Liver (tissue), 10 donors: ENCODE measurements at places on chromosomes 5 and 9. TPM values are rescaled to one million over a fixed set of nuclear protein-coding genes. Genes with fewer than 3 reads are reported as not detected.

Gene PCDHGA2
- total RNA-seq, result 0.42 TPM

Gene NSG2
- 0.14 TPM for total RNA-seq

Gene PFN3
- total RNA-seq, result not detected

Gene CER1
- total RNA-seq, result not detected

Gene STKLD1
- 0.37 TPM for total RNA-seq

Gene RETREG1
- total RNA-seq, result 0.70 TPM

Gene SEMA4D
- total RNA-seq, result 6.5 TPM

Gene ANKRD34B
- not detected for total RNA-seq

Gene HSPA5
- total RNA-seq, result 108 TPM

Gene SIGMAR1
- 161 TPM for total RNA-seq

Gene F12
- 27.7 TPM for total RNA-seq

Gene UGT3A1
- total RNA-seq, result 0.28 TPM

GRCh38 chr5:134100283-134101091, 14.0 kb upstream of the TCF7 start:
- DNase-seq, result no peak

DNA sequence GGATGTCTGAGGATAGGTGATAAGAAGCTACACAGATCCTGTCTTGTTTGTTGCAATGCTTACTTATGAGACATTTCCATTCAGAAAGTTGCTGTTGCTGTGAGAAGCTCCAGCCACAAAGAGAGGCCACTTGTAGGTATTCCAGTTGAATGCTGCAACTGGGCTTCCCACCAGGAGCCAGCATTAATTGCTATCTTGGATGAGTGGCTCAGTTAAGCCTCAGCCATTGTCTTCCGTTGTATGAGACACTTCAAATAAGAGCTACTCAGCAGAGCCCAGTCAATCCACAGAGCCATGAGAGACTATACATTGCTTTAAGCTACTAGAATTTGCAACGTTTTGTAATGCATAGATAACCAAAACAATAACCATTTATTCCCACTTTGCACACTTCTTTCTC, 104.3 kb upstream of the ARRDC3 start:
- DNase-seq, result no peak

DNA sequence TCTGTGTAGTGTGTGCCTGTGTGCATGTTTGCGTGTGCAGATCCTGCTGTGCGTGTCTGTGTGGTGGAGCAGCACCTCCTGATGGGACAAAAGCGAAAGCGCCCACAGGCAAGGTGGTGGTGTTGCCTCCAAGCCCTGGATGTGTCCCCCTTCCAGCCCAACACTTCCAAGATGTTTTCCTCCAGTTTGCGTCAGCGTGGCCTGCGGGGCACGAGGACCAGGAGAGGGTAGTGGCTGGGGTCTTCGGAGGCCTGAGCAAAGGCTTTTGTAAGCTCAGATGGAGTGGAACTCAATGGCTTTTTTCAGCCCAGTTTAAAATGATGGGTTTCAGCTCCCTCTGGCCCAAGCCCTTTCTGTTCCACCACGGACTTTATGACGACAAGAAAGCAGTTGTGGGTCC, 209.5 kb downstream of the IRX2 start:
- no peak for DNase-seq

- DNase-seq, result no peak
Measured at GRCh38 chr9:113462781-113463286, 693 bp upstream of the RGS3 start.

DNA sequence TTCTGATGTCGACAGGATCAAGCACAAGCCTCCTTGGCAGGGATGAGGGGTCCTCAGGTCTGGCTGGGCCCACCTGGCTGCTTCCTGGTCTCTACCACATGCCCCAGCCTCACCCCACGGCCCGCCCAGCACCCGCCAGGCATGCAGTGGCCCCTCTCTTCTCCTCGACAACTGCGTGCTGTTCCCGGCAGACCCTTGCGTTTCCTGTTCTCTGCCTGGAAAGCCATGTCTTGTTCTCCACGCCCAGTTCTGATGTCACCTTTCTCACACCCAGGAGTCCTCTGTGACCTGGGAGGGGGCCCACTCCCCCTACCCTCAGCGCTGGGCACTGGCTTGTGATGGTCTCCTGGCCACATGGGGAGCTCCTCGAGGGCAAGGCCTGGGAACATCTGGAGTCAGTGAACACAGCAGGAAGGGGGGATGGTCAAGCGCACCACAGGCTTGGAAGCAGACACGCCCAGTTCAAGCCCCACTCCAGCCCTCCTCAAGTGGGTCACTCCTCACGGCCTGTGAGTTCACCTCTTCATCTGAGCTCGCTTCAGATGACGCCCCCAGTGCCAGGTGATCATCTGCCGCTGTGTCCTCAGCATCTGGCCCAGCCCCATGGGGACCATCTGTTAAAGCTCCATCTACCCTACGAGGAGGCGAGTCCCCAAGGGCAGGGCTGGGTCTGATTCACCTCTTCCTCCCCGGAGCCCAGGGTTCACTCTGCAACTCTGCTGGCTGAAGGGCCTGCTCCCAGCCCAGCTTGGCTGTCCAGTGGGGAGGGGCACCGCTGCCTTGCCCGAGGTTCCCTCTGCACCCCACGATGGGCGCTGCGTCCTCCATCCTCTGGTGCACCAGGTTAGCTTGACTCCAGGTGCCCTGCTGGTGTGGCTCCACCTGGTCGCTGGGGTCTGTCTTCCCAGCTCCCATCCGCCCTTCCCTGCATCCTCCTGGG, 133.2 kb upstream of the PHYKPL start:
- no peak for DNase-seq

- no peak for DNase-seq
Measured at GRCh38 chr5:170534177-170534576, 30.4 kb downstream of the KCNIP1 start.

DNA sequence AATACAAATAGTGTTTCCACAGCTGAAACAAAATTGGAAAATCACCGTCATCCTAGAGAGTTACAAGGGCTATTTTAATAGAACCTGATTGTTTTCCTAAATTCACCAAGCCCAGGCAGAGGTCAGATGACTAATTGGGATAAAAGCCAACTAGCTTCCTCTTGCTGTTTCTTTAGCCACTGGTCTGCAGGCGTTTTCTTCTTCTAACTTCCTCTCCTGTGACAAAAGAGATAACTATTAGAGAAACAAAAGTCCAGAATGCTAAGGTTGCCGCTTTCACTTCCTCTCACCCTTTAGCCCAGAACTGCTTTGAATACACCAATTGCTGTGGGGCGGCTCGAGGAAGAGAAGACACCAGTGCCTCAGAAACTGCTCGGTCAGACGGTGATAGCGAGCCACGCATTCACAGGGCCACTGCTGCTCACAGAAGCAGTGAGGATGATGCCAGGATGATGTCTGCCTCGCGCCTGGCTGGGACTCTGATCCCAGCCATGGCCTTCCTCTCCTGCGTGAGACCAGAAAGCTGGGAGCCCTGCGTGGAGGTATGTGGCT, at the start of gene TLR4:
TSS of gene TLR4 (plus strand) at position 380 of the 552 bp plus-strand sequence. CDS start at position 450, 70 bp downstream.
- DNase-seq, result peak; percentile 38

- DNase-seq, result no peak
Measured at GRCh38 chr9:108270051-108270450, 585.7 kb downstream of the ACTL7B start.

DNA sequence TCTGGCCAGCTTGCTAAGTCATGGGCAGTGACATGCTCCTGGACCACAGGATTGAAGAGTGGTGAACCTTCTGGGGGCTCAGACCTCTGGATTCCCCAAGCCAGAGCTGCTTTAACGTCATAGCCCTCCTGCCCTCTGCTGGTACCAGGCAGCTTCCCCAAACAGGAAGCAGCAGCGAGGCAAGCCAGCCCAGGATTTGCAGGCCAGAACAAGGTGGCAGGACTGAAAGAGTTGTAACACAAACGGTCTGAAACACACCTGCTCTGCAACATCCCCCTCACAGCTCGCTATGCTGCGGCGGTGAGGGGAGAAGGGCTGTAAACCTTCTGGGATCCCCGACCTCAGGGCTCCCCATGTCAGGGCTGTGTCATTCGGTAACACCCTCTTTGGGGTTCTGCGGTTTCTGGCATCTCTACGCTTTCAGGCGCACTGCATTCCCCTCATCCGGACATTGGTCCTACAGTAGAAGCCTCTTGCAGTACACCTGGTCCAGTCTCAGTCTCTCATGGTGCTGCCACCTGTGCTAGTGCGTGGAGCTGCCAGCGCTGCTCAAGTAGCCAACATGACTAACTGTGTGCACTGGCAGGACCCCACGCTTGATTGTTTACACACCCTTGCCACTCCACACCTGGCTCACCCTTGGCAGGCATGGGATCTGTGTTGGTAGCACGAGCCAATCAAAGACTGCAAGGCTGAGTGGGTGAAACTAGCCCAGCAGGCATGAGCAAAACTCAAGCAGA, 893.3 kb downstream of the PTPRD start:
- no peak for DNase-seq

GRCh38 chr9:108852079-108852478, 3.7 kb downstream of the ACTL7B start:
- DNase-seq, result no peak

DNA sequence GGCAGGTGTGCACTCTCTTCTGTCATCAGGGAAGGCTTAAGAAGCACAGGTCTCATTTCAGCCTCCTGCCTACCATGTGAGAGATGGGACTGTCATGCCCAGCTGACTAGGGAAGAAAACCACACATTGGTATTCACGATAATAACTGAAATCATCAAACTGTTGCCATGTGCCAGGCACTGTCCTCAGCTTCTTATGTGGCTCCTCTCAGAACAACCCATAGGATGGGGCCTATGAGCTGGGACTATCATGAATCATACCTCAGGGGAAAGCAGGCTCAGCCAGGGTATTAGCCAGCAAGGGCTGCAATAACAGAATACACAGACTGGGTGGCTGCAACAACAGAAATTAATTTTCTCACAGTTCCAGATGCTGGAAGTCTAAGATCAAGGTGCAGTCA, 3.3 kb downstream of the AFAP1L1 start:
- DNase-seq, result no peak

- no peak for DNase-seq
Measured at GRCh38 chr5:101977729-101978345, 318.2 kb downstream of the SLCO4C1 start.

DNA sequence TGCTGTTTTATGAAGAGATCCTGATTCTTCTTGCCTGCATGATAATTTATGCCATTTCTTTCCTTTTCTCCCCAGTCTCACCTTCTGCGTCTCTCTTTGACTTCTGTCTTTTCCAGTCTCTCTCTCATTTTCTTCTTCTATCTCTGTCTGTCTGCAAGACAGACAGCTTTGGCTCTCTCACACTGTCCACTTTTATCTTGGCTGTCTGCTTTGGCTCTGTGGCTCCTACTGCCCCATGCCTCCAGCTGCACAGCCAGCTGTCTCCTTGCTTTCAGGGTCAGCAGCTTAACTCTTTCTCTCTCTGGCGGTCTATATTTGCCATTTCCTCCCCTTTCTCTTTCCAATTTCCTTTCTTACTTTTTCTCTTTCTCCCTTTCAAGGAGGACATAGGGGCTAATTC, 971.1 kb upstream of the COX7C start:
- DNase-seq, result no peak

- no peak for DNase-seq
Measured at GRCh38 chr5:132776131-132776937, 705 bp downstream of the SEPTIN8 start.

GRCh38 chr5:87321605-87322004, 53.9 kb downstream of the RASA1 start:
- DNase-seq, result no peak

DNA sequence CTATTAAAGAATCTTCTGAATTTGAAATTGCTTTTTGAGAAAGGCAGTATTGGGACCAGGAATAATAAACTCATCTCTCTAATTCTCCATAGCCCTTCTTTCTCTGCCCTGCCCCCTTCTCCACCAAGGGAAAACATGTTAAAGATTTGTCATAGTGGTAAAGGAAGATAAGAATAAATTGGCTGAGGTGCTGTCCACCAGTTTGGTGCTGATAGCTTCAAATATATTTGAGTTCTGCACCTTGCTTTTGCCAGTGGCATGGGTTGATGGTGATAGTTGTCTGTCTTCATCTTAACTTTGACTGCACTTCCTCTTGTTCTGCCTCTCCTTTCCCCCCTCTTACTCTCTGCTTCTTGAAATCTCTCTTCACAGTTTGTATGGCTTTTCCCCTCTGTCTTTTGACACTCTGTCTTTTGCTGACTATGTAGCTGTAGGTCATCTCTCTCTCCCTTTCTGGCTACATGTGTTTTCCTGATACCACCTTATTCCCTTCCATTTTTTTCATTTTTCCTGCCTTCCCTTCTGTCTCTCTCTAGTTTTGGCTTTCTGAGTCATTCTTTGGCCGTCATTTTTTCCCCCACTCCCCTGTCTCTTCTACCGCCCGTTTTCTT, 56.6 kb downstream of the NDUFS4 start:
- DNase-seq, result no peak

DNA sequence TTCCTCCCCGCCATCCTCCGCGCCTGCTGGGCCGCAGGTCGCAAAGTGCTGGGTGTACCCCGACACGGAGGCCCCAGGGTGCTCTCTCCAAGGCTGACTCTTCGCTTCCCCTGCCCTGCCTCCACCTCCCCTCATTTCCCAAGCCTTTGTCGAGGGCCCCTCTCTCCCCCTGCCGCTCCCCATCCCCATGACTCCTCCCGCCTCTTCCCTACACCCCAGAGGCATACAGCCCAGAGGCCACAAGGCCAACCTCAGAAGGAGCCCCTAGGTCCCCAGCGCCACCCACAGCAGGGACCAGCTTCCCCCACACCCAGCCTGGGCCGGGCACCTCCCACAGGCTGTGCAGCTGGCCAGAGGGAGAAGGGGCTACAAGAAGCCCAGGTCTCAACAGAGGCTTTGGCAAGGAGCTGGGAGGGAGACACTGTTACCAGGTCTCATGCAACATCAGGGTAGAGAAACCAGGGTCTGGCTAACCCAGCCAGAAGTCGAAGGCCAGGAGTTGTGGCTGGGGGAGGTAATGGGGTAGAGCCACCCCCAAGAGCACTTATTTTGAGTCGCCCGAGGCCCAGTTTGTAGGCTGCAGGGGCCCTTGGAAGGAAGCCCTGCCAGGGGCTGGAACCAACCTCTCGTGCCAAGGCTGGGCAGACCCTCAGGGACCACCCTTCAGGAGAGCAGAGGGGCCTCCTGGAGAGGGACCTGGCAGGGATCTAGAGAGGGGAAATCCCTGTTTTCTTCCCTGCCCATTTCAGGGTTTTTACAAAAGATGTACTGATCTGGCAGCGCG, 24.5 kb upstream of the SARDH start:
- peak; percentile 21 for DNase-seq

- DNase-seq, result no peak
Measured at GRCh38 chr5:83991566-83992224, 271.0 kb upstream of the HAPLN1 start.

- no peak for DNase-seq
Measured at GRCh38 chr5:121497176-121497575, 354.5 kb upstream of the FTMT start.
